ENCODE measurements at places on chromosomes 1 and 21.

GRCh38 chr1:179296356-179297104, 2.9 kb downstream of the SOAT1 start:
- DNase-seq = no peak

- no peak for DNase-seq
These were observed 61.6 kb downstream of the FHAD1 start for GRCh38 chr1:15308621-15309027.

DNA sequence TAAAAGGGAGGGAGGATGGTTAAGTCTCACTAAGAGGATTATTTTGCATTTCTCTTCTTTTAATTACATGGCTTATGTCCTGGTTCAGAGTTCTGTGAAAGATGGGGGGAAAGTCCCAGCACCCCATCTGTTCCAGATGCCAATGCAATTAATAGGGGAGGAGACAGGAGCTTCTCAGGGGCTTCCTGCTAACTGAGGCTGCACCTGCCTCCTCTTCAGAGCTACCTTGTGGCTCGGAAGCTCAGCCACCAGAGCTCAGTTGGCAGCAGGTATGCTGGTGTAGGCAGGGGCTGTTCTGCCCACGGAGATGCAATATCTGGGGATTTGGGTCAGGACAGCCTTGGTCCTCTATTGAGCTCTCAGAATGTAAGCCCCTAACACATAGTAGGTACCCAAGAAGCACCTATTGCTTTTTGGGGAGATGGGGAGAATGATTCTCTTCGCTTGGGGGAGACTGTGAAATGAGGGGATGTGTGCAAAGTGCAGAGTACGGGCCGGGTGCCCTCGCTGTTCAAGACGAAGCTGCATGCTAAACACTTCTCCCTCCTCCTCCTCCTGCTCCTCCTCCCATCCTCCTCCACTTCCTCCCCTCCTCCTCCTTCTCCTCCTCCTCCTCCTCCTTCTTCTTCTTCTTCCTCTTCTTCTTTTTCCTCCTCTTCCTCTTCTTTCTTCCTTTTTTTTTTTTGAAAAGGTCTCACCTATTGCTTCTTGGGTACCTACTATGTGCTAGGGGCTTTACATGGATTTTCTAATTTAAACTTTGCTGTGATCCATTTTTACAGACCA, 279.0 kb downstream of the PTPRU start:
- DNase-seq = no peak

- DNase-seq = no peak
These were observed 66.8 kb upstream of the SLC25A33 start for GRCh38 chr1:9472386-9473031.

DNA sequence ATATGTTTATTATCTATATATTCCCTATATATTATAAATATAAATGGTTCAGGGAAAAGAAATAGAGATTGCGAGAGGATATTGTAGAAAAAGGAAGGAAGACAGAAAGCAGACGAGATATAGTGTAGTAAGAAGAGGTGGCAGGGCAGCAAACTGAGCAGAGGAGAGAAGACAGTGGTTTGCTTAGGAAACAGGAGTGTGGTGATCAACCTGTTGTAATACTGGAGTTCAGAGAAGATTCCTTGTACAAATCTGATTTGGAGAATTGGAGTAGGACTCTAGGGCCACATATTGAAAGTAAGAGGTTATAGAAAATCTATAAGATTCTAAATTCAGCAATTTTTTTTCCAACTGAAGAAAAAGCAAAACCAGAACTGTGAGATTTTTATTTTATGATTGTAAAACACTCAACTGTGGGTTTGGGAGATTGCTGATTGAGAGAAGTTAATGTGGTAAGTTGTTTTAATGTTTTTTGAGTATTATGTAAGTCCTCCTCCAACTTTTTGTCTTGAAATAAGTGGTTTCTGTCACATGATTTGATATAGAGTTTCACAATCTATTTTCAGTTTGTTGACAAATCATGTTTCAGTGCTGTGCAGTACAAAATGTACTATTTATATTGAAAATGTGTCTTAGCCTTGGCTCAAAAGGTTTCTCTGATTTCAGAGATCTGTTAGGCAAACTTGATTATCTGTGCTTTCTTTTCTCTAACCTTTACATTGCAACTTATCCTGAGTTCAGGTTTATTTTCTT, 9.6 kb upstream of the AMY2B start:
- DNase-seq = peak; percentile 9

DNA sequence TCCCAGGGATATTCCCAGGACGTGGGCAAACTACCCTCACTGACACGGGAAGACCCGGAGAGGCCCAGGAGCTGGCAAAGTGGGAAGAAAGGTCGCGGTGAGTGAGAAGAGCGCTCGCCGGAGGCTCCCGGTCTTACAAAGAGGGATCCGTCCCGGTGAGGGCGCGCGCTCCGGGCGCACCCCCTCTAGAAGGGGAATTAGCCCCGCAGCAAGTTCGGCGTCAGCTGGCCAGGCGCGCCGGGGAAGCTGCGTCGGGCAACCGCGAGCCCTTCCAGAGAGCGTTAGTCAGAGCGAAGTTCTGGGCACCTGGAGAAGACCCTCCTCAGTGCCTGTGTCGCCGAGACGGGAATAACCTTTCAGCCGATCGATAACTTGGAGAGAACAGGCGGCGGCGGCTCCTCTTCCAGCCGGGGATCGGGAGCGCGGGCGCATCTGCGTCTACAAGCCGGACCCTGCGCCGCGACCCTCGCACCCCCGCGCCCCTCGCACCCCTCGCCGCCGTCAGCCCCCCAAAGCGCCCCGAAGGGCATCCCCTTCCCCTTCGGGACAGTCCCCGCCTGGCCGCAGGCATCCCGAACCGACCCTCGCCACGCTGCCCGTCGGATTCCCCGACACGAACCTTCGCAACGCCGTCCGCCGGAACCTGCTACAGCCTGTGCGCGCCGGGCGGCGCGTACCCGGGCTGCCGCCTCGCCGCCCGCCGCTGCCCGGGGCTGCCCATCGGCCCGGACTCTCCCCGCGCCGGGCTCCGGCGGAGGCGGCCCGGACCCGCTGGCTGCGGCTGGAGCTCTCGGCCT, 485 bp downstream of the SIPA1L2 start:
- DNase-seq = no peak

DNA sequence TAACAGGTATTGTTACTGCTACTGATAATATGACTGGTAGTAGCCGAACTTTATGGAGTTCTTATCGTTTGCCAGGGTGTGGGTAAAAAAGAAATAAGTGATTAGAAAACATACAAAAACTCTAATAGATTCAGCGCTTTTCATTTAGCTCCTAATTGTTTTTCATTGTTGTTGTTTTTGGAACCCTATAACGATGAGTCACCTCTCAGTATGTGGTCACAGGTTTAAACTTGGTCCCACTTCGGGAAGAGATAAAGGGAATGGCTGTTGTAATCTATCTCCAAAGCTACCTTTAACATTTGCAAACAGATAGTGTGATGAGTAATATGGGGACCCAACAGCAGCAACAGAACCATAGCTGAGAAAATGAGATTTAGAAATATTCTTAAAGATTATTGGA, 62.7 kb upstream of the BCL10 start:
- DNase-seq = no peak

- no peak for DNase-seq
These were observed 148.3 kb downstream of the HS2ST1 start for GRCh38 chr1:87062687-87063086.

DNA sequence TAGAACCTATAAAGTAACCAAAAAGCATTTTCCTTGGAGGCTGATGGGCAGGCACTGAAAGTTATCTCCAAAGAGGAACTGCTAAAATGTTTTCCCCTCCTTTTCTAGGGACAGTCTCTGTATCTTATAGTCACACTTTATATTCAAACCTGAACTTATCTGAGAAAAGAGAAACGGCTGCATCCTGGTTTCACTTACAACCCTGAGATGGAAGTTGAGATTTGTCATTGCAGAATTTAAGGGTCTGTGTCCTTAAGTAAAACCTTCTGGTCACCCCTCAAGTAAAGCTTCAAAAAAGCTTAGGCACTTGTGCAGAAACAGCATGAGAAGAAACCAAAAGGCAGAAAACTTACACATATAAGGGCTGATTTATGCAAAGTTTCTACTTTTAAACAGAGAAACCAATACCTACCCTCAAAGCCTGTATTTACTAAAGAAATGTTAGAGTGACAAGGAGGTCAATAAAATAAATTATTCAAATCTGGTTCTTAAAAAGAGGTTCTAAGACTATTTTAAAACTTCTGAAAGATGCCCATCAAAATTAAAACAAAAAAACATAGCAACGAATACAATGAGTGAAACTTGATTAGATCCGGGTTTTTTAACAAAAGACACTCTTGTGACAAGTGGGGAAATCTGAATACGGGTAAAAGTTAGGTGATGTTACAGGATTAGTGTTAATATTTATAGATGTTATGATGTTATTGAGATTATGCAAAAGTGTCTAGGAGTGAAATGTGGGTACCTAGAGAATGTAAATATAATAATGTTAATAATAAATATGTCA, 9.9 kb downstream of the CD58 start:
- DNase-seq = no peak

DNA sequence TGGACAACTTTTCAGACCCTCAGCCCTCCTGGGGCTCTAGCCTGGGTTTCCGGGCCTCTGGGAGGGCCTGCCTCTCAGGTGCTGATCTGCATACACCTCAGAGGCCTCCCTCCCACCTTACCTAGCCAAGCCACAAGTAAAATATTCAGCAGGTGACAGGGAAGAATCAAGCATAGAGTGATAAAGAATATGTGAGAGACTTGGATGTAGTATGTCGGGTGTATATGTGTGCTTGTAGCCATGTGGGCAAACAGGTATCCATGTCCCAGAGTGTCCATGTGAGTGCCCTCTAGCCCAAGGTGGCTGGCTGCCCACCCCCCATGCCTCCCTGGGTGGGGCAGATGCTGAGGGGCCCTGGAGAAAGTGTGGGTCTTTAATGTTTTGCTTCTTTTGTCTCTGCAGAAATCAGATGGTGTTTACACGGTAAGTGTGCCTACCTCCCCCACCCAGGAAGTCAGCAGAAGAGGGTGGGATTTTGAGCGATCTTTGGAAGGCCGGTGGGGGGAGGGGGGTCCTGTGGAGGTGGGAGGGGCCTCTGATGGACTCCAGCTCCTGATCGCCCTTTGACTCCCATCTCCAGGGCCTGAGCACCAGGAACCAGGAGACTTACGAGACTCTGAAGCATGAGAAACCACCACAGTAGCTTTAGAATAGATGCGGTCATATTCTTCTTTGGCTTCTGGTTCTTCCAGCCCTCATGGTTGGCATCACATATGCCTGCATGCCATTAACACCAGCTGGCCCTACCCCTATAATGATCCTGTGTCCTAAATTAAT, 3.4 kb downstream of the FCER1G start:
- DNase-seq = no peak

- DNase-seq = no peak
These were observed 78.2 kb downstream of the RNF220 start for GRCh38 chr1:44483089-44483874.

- no peak for DNase-seq
These were observed 7.3 kb upstream of the DHCR24 start for GRCh38 chr1:54894271-54894670.

DNA sequence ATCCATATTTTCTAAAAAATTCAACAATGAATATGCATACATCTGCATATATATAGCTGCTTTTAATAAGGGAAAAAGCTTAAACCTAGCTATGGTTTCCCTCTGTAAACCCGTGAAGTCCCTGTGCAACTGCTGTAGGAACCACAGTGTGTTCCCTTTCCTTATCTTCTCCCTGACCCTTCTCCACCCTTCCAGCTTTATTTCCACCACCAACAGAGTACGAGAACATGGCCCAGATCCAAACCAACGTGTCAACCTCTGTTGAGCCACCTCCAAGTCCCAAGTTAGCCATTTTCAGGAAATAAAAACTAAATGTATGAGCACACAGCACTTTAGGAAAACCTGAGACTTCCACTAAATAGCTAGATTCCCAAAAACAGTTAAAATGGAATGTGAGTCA, 20.3 kb downstream of the SUSD4 start:
- no peak for DNase-seq

GRCh38 chr1:181080556-181080955, 7.9 kb upstream of the IER5 start:
- no peak for DNase-seq

DNA sequence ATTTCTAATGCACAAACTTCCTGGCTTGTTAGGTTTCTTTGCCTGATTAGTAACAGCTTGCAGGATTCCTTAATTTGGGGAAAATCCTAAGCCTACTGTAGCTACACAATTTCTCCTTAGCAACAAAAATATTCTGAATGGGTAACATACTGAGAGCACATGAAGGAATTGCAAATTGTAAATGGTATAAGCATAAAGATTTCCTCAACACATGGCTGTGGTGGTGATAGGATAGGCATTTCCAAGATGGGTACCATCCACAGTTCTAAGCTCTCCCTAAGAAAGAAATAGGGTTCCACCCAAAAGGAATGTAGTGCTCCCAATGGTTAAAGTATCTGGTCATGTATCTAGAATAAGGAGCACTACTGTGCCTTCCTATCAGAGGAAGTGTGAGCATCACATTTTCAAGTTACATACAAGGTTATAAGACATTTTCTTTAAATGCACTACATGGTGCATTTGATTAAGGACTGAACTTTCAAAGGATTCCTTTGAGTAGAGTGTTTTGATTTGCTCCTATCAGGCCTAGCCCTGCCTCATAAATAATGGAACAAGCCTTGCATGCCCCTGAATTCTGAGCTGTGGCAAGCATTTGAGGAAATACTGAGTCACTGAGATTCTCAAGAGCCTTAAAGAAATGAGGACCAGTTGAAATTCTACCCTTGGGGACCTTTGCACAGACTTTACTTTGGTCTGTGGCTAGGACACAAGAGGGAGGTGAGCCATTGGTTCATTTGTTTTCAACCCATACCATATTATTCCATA, 286.4 kb downstream of the PTBP2 start:
- DNase-seq = no peak

- no peak for DNase-seq
These were observed 66.6 kb upstream of the POU3F1 start for GRCh38 chr1:38113159-38113666.

DNA sequence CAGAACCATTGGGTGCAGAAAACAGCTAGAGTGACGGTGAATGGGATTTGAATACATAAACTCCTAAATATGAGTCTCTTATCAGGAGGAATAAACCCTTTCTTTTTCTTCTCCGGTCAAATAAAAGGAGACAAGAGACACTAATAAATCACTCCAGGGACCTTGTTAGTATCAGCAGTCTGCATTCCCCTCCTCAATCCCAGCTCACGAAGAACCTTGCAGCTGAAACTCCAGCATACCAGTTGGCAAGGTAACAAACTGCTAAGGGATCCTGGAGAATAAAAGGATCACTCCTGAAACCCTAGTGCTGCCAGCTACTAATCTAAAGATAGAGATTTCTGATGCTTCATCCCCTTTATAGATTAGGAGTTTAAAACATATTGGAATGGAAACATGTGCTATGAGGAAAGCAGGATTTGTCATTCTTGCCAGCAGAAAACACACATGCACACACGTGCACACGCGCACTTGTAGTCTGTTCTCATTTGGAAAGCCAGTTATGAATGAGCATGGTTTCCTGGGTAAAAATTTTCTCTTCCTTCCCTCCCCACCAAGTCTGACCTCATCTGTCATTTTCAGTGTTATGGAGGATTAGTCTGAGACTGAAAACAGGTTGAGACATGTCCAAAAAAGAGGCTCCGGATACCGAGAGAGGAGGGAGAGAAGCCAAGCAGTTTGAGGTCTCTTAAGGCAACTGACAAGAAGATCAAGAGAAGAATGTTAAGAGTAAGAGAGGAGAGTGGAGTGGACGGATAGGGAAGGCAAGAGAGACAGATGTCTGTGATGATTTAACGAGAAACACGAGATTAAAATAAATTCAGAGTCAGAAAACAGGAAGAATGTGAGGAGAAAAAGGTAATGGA, 10.9 kb downstream of the IER5 start:
- DNase-seq = peak; percentile 76

- DNase-seq = no peak
These were observed 13.1 kb upstream of the PARS2 start for GRCh38 chr1:54777431-54777830.

- no peak for DNase-seq
These were observed 183.8 kb downstream of the AJAP1 start for GRCh38 chr1:4838231-4838630.

GRCh38 chr1:93463960-93464359, 16.0 kb downstream of the FNBP1L start:
- peak; percentile 24 for DNase-seq
